ENCODE measurements at places on chromosomes 11 and 22.
A peak's percentile ranks its signal among the peaks of the same experiment; 100 is the strongest.

DNA sequence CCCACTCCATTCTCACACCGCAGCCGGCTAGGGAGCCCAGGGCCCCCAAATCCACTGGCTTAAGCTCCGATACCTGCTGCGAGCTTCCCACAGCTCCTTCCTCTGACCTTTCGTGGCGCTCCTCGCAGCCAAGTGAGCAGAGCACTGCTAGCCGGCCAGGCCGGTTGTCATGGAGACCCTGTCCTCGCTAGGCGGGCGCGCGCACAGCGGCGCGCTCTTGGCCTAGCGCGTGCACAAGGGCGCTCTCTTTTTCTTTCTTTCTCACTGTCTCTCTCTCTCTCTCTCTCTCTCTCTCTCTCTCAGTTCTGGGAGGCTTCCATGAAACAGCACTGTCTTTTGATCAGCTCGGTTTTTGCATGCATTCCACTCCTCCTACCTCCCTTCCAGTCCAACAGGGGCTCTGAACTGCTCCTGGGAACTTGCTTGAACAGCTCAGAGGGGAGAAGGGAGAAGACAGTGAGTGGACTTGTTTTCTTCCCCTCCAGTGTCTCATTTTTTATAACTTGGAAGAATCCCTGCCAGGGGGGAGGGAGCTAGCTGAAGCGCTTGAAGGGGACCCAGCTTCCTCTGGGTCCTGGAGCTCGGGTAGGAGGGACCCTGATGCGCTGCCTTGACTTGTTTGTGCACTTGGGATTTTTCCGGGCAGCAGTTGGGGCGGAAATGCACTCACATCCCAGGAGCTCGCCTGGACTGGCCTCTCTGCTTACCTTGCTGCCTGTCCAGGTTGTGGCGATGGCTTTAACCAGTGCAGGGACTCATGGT lies 100.3 kb upstream of the AKIP1 start:
- DNase-seq = peak; percentile 72

DNA sequence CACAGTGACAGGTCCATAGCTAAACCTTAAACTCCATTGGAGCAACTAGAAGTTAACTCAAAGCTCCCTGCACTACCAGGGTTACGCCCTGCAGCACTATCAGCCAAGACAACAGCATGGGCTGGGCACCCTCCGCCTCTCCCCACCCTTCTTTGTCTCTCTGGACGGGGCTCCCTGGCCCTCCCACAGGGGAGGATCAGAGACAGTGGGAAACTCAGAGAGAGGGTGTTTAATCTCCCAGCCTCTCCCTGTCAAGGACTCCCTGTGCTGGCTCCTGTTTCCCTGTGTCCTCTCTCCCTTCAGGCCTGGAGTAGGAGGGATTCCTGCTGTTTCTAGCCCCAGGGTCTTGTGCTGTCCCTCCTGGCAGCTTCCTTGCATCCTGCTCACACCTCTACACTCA lies 56.9 kb upstream of the CSNK2A3 start:
- no peak for DNase-seq

DNA sequence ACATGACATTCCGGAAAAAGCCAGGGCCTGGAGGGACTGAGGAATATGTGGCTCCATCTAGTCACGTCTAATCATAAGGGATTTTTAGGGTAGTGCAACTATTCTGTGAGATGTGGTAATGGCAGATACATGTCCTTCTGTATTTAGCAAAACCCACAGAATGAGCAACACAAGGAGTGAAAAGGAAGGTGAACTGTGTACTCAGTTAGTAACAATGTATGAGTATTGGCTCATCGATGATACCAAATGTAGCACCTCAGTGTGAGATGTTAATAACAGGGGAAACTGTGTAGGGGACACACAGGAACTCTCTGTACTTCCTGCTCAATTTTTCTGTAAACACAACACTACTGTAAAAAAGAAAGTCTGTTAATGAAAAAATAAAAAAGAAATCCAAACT lies 42.0 kb upstream of the CARS1 start:
- peak; percentile 21 for DNase-seq

GRCh38 chr11:32899438-32899837 lies 6.8 kb downstream of the QSER1 start:
- DNase-seq = peak; percentile 52

DNA sequence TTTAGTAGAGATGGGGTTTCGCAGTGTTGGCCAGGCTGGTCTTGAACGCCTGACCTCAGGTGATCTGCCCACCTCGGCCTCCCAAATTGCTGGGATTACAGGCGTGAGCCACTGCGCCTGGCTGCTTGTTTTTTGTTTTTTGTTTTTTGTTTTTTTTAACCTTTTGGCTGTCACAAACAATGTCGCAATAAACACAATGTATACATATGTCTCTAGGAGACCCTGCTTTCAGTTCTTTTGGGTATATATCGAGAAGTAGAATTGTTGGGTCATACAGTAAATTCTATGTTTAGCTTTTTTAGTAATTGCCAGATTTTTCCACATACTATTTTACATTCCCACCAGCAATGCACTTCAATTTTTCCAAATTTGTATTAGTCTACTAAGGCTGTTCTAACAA lies 28.0 kb downstream of the RBX1 start:
- no peak for DNase-seq

DNA sequence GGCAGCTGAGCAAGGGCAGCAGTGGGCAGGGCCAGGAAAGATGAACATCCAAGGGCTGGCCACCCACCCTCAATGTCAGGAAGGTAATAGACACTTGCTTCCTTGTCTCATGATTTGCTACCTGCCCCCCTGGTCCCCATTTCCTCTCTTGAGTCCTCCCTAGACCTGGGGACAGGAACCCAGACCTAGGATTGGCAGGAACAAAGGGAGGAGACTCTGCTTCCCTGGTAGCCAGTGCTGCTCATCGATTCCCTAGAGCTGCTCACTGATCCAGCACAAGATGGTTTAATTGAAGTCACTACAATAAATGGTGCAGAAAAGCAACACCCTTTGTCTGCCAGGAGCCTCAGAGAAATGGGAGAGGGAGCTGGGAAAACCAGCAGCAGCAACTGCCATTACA lies 67.8 kb upstream of the CHST1 start:
- no peak for DNase-seq

DNA sequence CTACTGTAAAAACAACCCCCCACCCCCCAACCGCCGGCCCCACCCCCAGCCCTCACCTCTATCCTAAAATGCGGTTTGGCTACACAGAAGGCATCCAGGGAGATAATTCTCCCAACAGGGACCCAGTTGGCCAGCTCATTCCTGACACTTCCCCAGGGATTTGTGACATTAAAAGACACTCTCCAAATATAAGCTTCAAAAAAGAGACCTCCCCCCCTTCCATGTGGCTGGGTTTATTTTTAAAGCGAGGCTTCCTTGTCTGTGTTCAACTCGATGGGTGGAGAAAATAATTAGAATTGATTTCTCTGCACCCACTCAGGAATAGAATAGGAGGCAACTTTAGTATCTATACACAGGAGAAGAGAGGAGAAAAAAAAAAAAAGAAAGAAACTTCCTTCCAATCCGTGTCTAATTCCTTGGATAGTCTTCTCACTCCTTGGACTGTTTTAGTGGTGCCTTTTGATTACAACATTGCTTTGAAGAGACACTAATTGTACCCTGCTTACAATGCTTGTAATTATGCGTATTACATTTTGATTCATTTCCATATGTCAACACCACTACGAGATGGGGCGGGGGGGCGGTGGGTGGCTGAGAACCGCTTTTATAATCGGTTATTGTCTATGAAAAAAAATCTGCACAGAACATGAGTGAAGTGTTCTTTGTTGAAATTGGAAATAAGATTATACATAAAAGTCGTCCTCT lies 500.4 kb downstream of the MIAT start:
- no peak for DNase-seq

GRCh38 chr11:44140372-44140771 lies 44.9 kb downstream of the EXT2 start:
- DNase-seq = no peak

- DNase-seq = no peak
These were observed 53.1 kb downstream of the PDE2A start for GRCh38 chr11:72621008-72621610.

DNA sequence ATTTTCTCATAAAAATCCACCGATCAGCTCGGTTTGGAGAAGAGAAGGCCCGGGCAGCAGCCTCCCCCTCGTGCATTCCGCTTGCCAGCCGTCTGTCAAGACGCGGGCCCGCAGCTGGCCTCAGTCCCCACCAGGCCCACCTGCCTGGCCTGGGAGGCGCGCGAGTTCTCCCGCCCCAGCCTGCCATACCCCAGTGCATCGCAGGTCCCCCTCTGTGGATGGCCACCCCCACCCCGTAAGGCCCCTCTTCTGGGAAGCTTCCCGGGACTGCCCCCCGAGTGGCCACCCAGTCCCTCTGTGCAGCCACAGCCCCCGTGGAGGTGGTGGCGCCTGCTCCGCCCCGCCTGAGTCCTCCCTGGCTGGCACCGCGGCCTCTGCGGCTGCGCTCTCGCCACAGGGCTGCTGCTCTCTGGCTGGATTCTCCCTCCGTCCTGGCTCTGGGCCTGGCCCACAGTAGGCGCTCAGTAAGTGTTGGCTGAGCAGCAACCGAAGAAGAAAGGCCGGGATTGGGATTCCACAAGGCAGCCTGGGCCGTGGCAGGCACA lies 74.0 kb upstream of the TCF20 start:
- DNase-seq = no peak

DNA sequence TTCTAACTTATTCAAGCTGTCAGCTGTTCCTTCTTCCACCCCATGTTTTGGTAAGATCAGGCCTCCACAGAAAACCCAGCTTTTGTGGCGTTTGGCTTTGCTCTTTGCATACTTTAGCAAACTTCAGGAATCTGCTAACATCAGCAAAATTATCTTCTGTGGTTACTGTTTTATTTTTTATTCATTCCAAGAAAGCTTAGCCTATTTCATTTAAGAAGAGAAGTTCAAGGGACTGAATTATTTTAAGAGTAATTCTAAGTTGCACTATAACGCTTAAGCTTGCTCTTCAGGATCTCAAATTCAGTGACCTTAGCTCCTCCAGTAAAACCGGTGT lies 1.1 kb downstream of the JHY start:
- no peak for DNase-seq

Data from GM12865 (cell line).